ENCODE measurements at places on chromosomes 5 and 9.

DNA sequence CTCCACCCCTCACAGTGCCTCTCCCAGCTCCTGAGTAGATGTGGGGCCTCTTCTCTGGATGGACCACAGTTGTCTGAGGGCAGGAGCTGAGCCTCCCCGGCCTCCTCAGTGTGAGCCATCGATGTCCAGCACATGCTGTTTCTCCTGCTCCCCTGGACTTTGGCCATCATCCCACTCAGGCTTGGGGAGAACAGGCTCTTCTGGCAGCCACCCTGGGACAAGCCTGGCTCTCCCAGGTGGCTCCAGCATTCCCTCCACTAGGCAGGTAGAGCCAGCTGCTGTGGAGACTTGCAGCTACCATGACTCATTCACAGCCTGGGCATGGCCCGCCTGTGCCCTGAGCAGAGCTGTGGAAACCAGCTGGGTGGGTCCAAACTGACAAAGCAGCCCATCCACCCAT is 77.0 kb downstream of the CSNK1A1 start:
- no peak for DNase-seq

DNA sequence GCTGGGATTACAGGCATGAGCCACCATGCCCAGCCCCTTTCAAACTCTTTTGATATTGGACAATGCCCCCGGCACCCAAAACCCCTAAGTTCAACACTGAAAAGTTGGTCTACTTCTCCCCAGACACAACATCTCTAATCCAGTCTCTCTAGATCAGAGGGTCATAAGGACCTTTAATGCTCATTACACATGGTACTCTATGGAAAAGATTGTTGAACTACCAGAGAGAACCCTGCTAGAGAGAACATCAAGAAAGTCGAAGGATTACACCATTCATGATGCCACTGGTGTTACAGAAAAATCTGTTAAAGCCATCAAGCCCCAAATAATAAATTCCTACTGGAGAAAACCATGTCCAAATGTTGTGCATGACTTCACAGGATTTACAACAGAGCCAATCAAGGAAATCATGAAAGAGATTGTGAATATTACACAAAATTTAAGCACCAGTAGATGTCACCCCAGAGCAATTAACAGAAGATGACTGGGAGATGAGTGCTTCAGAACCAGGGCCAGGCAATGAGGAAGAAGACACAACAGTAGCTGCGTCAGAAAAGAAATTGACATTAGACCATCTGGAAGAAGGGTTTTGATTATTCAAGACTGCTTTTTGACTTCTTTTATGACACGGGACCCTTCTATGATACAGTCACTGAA is 28.3 kb upstream of the NIPAL4 start:
- DNase-seq = no peak

DNA sequence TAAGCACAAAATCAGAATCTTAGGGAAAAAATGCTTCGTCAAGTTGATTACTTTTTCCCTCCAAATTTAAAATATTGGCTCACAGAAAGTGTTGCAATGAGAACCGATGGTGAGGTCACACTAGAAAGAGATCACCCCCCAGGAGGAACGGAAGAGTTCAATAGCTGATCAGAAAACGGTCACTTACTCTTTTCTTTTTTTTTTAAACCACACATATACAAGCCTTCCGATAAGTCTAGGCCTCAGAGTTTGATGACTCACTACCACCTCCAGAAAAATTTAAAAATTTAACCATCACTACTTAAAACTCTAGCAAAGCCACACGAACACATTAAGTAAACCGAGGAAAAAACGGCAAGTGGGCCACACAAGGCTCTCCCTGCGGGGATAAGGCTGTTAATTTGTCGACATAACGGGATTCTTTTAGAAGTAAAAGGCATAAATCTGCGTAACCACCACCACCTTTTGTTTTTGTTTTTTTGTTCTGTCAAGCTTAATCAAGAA is 1.2 kb downstream of the SURF4 start:
- DNase-seq = no peak

GRCh38 chr5:10485142-10485795 is 43.6 kb downstream of the ROPN1L start:
- no peak for DNase-seq

- no peak for DNase-seq
These were observed 267.8 kb upstream of the ZNF608 start for GRCh38 chr5:125014202-125014601.

- DNase-seq = no peak
These were observed 63.3 kb upstream of the PCA3 start for GRCh38 chr9:76700916-76701315.

GRCh38 chr9:76245518-76245917 is 148.7 kb downstream of the RFK start:
- no peak for DNase-seq

DNA sequence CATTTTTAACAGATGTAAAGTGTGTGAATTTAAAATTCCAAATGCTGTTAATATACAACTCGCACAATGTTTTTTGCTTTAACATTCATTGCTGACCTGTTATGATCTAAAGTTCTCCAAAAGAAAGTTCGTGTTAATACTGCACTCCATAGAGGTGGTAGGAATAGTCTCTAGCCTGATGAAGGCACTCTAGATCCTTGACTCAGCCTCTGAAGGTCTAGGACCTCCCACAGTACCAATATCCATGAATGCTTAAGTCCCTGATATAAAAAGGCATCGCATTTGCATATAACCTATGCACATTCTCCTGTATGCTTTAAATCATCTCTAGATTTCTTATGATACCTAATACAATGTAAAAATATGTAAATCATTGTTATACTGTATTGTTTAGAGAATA is 213.6 kb downstream of the EFNA5 start:
- DNase-seq = no peak

- DNase-seq = no peak
These were observed 296.3 kb downstream of the ADAMTS6 start for GRCh38 chr5:65185468-65185867.

GRCh38 chr5:102701748-102702147 is 53.4 kb upstream of the PAM start:
- no peak for DNase-seq

GRCh38 chr9:123290764-123291163 is 22.4 kb upstream of the STRBP start:
- no peak for DNase-seq

DNA sequence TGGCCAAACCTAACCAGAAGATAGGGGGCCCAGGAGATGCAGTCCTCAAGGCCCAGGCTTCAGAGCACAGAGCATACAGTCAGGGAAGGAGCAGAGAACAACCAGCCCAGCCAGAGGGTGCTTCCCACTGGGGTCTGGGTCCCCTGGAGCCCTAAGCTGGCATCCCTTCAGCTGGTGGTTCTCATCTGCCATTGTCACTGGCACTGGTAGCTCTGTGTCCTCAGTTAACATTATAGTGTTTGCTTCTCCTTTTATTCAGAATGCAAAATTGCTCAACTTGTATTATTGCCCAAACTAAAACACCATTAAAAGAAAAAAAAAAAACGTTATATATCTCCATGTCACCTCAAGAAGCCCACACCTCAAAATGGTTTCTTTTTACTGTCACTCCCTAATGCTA is 219.2 kb downstream of the ENC1 start:
- DNase-seq = no peak

DNA sequence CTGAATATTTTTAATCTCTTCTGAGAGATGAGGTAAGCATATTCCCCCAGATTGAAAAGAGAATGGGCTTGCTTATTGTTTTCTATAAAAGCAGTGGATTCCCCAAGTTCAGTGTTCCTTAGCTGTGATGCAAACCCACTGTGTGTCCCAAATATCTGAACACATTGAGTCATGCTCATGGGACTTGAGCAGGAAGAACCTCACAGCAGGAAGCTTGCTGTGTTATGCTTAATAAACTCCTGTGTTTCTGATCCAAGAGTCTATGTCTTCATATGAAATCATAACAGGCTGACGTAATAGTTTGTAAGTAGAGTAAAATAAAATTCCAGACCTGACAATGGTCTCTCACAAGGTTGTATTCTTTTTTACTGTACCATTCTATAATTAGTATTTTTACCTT is 24.8 kb upstream of the LOX start:
- no peak for DNase-seq

- DNase-seq = no peak
These were observed 501.6 kb downstream of the DTWD2 start for GRCh38 chr5:118486647-118487225.

DNA sequence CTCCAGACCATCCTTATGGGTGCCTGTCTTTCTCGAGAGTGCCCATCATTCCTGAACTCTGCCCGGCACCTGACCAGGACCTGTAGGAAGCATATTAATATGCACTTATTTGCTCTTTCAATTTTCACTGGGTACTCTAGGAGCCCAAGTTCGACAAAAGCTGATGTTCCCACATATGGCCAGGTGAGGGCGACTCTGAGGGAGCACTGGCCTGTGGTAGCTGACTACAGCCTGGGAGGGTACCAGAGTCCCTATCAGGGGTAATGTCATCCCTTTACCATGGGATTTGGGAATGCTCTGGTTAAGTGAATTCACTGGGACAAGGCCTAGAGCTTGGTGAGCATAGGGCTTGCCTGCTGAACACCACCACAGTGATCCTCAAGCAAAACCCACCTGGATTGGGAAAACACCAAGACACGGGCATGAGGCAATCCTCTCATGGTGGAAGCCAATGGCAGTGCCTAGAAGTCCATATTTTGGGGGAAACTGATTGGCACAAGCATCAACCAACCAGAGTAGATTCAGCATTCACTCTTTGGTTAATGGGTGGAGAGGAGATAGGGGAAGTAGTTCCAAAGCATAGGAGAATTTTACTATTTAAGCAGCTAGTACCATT is 112.2 kb downstream of the MTX3 start:
- no peak for DNase-seq

GRCh38 chr5:134626369-134627014 is 6.1 kb downstream of the SAR1B start:
- DNase-seq = no peak

DNA sequence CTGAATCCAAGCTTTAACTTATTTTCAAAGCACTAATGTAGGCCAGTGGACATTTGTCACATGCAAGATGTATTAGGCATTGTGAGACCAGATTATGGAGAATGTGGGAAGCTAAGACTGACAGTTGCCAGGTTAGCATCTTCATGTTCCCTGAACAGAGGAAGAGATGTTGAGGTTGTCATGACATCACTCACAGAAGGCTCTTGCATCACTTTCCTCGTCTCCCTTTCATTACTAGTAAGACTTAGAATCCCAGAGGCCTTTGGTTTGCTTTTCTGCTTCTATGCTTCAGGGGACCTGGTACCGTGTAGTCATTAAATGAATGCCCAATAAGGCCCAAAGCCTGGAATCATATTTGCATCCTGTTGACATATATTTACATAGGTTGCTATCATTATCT is 76.4 kb upstream of the RPS23 start:
- no peak for DNase-seq

GRCh38 chr9:20012232-20012631 is 223.4 kb upstream of the SLC24A2 start:
- DNase-seq = no peak

DNA sequence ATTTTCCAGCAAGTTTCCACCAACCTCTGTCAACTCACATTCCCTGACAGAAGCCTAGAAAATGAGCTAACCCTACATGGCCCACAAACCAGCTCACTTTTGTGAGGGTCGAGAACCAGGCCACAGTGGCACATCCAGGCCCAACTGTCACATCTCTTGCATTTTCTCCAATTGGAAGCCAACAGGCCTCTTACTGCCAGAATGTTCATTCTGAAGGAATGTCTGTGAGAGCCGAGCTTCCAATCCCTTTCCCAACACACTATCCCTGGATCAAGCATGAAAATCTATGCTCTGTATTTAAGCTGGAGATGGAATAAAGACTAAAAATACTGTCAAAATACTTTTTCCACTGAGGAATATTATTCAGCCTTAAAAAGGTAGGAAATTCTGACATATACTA is 20.0 kb downstream of the MARCHF3 start:
- no peak for DNase-seq

DNA sequence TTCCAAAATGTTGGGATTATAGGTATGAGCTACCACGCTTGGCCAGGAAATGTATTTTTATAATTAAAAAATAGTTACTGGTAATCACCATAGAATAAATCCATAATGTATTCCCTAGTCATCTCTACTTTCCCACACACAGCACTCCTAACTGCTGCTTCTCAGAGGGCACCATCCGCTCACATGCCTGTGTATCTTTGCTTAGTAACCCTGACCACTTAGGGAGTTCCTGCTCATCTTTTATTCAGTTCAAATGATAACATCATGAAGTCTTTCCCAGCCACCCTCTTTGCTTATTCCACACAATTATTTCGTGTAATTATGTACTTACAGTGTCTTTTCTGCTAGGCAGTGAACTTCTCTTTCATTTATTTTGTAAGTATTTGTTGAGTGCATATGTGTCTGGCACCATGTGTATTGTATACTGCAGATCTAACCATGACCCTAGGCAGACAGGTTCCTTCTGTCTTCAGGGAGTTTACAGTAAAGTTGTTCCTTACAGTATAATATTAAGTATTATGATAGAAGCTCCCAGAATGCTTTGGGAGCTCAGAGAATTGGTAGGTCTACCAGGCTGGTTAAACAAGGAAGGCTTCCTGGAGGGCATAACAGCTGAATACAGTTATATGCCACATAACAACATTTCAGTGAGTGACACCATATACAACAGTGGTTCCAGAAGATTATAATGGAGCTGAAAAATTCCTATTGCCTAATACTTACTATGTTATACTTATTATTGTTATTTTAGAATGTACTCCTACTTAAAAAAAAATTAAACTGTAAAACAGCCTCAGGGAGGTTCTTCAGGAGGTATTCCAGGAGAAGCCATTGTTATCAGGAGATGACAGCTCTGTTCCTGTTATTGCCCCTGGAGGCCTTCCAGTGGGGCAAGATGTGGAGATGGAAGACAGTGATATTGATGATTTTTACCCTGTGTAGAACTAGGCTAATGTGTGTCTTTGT is 39.2 kb downstream of the DCAF10 start:
- no peak for DNase-seq

- no peak for DNase-seq
These were observed 34.9 kb upstream of the B4GALT1 start for GRCh38 chr9:33202018-33202417.

- DNase-seq = no peak
These were observed 58.7 kb upstream of the TRPC7 start for GRCh38 chr5:136423944-136424606.

GRCh38 chr5:158079097-158079496 is 220.2 kb upstream of the CLINT1 start:
- DNase-seq = no peak

DNA sequence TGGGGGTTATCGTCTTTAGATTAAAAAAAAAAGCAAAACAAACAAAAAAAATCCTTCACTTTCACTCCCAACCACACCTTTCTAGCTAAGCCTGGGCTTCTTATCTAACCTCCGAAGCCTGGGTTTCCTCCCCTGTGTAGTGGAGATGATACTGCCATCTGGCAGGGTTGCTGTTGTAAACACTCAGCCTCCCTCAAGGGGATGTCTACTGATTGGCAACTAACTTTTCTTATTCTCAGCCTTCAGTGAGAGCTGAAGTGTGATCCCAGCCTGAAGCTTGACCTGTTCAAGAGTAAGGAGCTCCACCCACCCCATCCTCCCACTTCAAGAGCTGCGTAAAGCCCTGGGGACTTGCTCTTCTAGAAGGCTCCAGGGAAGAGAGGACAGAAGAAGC is 21.5 kb upstream of the WWC1 start:
- DNase-seq = no peak

DNA sequence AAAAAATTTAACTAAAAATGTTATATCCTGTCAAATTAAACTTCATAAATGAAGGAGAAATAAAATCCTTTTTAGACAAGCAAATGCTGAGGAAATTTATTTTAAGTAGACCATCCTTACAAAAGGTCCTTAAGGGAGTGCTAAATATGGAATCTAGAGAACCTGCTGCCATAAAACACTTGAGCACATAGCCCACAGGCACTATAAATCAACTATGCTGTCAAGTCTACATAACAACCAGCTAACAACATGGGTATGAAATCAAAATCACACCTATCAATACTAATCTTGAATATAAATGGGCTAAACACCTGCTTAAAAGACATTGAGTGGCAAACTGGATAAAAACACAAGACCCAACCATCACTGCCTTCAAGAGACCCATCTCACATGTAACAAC is 15.1 kb upstream of the PRSS3 start:
- no peak for DNase-seq

All from stimulated activated CD8-positive, alpha-beta memory T cell treated with anti-CD3 and anti-CD28 coated beads, Interleukin-4, amount 100 ng/mL, for 4 hours (primary cell).